ENCODE measurements at places on chromosomes 5 and 9.
A peak's percentile ranks its signal among the peaks of the same experiment; 100 is the strongest.

DNA sequence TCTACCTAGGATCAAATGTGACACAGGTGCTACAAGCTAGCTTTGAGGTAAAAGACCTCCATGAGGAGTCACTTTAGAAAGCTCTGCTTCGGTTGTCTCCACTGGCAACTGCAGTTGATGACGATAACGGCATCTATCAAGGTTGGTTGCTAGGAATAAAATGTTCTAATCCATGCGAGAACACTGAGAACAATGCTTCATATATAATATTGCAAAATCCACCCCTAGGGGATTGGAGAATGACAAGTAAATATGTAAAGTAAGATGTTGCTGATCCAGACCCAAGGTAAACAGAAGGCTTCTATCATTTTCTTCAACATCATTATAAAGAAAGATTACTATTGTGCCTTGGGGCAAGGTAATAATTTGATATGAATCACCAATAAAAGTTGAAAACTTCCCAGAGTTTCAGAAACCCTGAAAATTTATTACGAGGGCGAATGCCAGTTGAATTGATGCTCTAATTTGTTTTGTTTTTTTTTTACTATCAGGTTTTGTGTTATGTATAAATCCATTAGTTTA, 1003.4 kb downstream of the CDH18 start:
- no peak for DNase-seq

DNA sequence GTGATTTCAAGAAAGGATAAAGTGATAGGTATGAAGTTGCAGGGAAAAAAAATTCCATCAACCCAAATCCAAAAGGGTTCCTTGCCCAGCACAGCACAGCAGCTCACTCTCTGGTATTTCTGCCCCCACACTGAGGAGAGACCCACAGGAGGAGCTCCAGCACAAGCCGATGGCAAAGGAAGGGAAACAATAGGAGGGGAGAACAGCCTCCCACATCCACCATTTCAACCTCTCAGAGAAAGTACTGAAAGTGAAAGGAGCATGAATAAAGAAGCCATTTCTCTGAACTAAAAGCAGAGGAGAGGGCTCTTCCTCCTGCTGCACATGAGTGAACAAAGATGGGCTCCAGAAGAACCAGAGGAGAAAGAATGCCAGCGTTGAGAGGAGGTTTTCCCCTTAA, 54.9 kb upstream of the ZSWIM6 start:
- DNase-seq: no peak

DNA sequence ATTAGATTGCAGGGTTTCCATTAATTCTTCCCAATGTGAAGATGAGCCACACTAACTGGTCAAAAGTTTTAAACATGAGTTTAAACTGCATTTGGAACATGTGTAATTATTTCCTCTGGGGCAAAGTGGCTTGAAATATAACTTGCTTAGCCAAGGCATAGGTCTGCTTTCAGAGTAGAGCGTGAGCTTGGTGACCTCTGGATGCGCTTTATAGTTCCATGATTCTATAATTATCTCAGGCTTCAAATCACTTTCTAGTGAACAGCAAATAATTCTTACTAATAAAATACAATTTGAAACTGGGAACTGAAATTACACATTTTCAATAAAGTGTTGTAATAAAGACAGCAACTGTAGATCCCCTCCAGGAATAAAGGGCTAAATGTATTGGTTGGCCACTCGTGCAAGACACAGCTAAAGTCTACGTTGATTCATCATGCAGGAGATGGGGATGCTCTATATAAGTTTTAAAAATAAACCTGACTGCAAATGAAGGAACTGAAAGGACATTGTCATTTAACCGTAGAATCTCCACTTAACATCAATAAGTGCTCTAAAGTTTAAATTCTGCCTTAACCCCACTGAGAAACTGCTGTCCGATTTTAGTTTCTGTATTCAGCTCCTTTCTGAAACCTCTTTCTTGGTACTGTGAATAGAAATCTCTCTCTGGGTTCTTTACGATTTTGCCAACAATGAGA, 460.0 kb downstream of the PSAT1 start:
- DNase-seq: no peak

DNA sequence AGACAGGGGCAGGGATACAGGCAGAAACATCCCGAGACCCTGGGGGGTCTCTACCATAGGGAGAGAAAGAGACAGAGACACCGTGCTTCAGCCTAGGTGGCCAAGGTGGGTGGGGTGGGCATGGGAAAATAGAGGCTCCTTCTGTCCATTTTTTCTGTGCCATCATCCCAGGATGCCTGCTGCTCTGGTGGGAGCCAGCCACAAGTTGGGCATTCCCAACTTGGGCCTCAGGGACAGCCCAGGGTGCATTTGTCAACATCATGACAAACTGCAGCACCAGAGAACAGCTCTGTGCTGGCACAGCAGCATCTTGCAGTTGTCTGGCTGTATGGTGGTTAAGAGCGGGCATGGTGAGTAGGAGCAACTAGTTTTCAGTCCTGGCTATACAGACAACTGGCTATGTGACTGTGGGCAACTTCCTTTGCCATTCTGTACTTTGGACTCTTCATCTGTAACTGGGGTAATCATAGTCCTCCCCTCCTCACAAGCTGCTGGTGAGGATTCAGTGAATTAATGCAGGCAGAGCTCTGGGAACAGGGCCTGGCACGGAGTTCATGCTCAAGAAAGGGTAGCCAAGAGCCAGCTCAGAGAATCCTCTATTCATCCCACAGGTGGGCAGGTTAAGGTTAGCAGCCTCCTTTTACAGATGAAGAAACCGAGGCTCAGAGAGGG, 100.4 kb downstream of the RGS3 start:
- no peak for DNase-seq

DNA sequence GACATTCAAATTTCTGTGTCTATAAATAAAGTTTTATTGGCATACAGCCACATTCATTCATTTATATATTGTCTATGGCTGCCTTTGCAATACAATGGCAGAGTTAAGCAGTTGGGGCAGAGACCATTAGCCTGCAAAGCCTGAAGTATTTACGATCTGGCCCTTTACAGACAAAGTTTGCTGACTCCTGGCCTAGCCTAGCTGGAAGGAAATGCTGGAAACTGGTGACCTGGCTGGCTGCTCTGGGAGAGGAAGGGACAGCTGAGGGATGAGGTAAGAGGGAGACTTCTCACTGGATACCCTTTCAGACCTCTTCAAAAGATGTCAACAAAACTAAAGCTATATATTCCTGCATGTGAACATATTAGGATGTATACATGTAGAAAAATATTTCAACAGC, 66.0 kb upstream of the PPARGC1B start:
- DNase-seq: no peak

GRCh38 chr5:154370119-154370518, 75.7 kb upstream of the SAP30L start:
- no peak for DNase-seq

DNA sequence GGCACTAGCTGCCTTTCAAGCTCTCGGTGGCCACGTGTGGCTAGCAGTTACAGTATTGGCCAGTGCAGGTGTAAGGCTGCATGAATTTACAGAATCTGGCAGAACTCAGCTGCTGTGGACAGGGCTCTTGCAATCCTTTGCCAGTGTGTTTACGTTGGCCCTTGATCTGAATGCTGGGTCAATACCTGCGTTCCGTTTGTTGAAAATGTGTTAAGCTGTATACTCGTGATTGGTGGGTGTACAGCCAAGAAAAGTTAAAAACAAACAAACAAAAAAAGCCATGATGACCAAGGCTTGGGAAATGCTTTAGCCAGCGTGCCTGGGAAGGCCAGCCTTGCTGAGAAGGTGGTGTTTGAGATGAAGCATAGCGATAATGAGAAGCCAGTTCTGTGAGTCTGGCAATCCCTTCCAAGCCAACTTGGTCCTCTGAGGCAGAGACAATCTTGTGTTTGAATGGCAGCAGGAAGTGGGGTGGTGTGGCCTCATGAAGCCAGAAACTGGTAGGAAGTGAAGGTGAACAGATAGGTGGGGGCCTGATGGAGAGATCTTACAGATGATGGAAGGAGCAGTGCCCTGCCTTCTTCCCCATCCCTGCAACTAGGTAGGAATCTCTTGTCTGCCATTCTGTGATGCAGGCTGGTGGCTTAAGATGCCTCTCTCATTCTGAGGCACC, 820 bp upstream of the CFAP90 start:
- DNase-seq: no peak

- no peak for DNase-seq
Observed at GRCh38 chr5:151737431-151737830, 21.0 kb downstream of the ATOX1 start.

DNA sequence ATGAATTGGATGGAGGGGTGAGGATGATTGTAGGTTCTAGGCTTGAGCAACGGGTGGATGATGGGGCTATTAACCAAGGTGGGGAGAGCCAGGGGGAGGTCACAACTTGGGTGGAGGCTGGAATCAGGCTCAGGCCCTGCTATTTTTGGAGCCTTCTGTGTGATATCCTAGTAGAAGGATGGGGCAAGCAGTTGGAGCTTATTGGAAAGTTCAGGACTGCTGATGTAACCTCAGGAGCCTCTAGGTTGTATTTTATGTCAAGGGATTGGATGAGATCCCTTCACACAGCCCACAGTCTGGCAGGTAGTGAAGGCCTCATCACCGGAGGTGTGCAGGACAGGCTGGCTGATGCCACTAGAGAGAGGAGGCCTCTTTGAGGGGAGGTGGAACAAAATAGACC, 11.2 kb upstream of the RPS14 start:
- no peak for DNase-seq

DNA sequence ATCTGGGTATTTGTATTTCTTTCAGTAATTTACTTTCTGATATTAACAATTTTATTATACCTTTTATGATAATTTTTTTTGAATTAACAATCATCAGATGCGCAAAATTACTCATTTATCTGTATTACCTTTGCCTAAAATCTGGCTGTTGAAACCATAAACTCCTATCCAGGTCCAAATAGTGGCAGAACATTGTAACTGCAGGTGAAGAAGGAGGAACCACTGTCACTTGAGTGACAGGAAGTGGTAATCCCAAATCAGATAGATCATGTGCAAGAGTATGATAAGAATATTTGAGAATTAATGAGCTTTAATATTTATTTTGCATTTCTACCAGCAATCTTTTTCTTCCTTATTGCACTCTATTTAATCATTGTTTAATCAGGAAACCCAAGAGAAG, 139.3 kb upstream of the TLE4 start:
- DNase-seq: no peak

DNA sequence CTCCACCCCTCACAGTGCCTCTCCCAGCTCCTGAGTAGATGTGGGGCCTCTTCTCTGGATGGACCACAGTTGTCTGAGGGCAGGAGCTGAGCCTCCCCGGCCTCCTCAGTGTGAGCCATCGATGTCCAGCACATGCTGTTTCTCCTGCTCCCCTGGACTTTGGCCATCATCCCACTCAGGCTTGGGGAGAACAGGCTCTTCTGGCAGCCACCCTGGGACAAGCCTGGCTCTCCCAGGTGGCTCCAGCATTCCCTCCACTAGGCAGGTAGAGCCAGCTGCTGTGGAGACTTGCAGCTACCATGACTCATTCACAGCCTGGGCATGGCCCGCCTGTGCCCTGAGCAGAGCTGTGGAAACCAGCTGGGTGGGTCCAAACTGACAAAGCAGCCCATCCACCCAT, 77.0 kb downstream of the CSNK1A1 start:
- no peak for DNase-seq

DNA sequence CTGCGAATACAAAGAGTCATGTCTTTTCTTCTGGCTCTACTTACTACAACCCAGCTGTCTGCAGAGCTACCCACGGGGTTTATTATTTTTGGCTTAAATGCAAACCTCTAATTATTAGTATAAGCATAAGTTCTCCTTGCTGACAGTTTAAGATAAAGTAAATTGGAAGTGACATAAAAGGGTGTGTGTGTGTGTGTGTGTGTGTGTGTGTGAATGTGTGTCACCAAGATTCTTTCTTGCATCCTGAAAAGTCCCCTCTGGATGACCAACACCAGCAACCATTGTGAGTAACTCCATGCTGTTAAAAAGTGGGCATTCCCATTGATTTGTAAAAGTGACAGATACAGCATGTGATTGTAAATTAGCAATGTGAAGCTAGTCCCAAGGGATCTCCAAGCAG, 803.8 kb upstream of the ZNF608 start:
- peak; percentile 74 for DNase-seq

DNA sequence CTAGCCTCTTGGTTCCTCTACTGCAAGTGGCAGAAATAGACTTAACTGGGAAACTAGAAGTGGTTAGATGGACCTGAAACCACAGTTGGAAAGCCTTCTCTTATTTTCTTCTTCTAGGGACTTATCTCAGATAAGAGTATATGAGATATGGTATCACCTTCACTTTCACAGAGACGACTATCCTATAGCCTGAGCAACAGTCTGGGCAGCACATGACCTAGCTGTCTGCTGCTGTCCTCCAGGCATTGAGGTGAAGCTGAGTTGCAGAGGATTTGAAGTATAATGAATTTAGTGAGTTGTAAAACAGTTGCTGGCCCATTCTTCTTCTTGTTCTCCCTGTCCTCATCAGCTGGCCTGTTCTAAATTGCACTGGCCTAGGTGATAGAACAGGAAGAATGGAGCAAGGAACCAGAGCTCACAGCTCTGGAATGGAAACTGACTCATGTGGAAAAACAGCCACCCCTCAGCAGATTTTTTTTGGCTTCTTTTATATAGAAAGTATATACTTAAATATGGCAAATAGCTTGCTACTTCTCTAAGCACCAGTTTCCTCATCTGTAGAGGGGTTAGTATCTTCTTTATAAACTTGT, 27.8 kb downstream of the RECK start:
- no peak for DNase-seq

DNA sequence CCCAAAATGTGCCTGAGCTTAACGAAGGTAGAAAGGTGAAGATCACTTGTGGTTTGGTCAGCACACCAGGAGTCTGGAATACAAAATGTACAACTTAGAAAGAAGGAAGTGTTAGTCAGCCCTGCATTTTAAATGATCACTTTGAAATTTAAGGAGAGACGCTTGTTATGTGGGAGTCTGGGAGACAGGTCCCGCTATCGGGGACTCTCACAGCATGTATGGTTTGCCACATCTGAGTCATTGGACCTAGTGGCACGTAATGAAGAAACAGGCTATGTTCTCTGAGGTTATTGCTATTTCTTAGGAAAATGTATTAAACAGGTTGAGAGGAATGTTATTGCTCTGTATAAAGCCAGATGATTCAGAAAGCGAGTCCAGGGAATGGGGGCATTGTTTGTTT, 2362.5 kb upstream of the WWC1 start:
- DNase-seq: no peak

DNA sequence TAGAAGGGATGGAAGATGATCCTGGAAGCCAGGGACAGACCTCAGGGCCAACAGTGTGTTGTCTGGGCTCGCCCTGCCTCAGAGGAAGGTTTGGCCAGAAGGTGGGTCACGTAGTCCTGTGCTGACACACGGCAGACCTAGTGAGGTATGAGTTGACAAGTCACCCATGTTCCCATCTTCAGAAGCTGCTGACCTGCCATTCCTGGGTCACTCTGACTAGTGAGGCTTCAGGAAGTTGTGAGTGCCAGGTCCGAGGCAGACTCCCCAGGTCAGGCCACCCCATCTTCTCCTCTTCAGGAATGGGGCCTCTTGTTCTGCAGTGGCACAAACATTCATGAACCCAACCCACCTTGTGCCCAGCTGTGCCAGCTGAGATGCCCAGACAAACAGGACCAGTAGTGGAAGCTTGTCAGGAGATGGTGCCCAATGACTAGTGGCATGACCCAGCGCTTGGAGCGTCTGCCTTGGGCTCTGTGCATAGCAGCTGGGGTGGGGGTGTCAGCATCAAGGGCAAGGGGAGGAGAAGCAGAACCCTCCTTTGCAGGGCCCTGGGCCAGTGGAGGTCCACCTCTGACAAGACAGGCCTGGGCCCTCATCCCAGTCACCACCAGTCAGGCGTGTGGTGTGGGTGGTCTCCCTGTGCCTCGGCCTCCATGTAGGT, 16.8 kb upstream of the ANGPTL2 start:
- no peak for DNase-seq

Data from retina (tissue), 1 donor.